Amniotic stem cell (primary cell): ENCODE measurements at places on chromosomes 5 and 9.

GRCh38 chr9:121675969-121676822 lies 24.8 kb downstream of the DAB2IP start:
- DNase-seq = no peak

- DNase-seq = no peak
Observed at GRCh38 chr5:85843535-85843934, 774.2 kb upstream of the COX7C start.

DNA sequence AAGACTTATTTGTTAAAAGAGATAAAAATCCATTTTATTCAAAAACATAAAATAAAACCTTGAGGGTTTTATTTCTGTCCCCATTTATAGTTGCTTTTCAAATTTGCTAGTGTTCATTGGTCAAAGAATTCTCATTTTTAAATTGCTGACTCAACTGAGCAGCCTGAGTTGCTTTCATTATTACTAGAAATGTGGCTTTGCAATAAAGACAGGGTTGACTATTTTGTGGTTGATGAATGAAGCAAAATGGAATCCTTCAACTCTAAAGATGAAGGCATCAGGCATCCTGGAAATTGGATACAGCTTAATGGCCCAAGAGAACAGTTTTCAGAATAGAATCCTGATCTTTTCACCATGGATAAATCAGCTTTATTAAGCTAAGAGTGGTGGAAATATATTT lies 23.9 kb upstream of the PPP3R2 start:
- DNase-seq = no peak

GRCh38 chr5:150000990-150001659 lies 586 bp downstream of the HMGXB3 start:
- DNase-seq = no peak

DNA sequence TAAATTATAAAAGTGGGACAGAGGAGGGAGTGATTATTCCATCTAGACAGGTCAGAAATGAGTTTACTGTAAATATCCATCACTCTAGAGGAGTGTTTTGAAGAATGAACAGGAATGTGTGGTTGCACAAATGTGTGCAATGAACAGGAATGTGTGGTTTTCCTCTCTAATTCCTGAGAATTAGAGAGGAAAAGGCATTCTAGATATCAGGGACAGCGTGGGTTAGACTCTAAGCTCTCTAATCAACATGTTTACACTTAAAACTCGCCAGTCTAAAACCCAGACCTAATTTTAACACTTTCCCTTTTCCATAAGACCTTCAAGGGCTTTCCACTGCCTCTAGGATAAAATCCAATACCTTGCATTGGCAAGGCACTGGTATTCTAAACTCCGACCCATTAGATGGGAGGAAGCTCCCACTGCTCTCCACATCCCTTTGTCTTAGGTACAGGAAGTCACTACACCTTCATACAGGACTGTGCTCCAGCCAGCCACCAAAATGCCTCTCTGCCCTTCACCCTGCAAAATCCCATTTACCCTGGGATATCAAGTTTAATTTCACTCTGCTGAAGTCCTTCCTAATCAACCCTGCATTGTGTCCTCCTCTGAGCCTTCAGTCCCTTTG lies 67.9 kb downstream of the NFIB start:
- DNase-seq = no peak

GRCh38 chr9:36170531-36170930 lies 1.3 kb downstream of the CCIN start:
- DNase-seq = no peak

DNA sequence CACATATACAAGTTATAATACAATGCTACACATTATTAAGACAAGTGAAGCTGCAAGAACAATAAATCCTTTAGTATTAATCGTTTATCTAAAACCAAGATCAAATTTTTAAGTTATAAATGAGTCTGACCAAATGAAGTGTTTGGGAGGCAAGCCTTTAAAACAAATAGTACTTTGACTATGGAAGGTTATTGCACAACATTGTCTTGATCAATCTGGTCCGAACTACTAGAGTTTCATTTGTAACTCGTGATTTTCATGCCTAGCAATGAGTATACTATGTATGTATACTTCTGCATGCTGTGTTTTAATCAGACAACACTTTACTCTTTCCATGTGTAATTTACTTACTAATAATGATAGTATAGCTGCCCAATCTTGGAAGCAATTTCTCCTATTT lies 87.2 kb upstream of the GOLGA1 start:
- no peak for DNase-seq

DNA sequence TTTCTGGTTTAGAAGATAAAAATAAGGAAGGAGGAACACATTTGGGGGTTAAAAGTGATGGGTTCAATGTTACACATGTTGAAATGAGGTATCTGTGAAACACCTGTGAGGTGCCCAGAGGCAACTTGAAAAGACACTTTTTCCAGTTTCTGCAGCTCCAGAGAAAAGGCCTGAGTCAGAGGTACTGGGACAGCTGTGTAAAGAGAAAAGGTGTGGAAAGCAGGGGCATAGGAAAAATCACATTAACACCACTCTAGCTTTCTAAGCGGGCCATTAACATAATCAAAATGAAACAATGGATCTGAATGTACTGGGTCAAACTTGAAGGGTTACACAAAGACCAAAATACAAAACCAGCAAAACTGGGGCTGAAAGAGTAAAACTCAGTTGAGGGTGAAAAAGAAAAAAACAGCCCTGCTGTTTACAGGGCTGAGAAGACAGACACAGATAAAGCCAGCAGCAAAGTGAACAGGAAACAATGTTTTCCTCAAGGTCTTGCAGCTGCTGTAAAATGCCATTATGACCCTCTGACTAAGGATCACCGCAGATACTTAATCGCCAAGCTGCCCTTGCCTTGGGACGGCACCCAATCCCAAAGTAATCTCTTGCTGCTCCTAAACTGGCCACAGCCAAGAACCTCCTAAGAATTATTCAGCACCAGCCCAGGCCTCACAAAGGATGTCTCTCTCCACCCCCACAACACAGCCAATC lies 104.7 kb downstream of the DROSHA start:
- no peak for DNase-seq
